Activated naive CD8-positive, alpha-beta T cell treated with anti-CD3 and anti-CD28 coated beads for 36 hours (primary cell): ENCODE measurements at places on chromosomes 7 and 10.

- no peak for DNase-seq
Observed at GRCh38 chr7:42453931-42454361, 216.9 kb upstream of the GLI3 start.

DNA sequence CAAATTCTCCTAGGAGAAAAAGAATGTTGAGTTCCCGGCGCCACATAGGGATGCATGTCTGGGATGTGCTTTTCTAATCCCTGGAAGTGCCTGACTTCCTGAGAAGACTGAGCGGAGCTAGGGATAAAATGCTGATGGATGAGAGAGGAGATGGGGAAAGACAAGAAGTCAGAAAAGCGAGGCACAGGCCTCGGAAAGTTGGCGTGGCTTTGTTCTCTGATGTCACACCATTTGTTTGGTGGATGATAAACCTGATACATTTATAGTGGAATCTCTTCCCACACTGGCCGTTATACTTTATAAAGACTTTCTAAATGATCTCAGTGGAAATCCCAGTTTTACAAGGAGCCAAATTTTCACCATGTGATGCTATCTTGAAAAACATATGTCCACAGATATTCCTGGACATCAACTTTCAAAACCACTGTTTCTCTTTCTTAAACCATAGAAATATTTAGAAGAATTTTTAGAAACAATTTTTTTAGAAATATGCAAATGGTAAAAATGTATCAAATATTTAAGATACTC lies 188.8 kb upstream of the SVIL start:
- no peak for DNase-seq

DNA sequence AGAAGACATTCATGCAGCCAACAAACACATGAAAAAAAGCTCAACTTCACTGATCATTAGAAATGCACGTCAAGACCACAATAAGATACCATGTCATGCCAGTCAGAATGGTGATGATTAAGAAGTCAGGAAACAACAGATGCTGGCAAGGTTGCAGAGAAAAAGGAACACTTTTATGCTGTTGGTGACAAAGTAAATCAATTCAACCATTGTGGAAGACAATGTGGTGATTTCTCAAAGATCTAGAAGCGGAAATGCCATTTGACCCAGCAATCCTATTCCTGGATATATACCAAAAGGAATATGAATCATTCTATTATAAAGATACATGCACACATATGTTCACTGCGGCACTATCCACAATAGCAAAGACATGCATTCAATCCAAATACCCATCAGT lies 77.6 kb downstream of the C10orf90 start:
- DNase-seq, result no peak

- DNase-seq, result no peak
Observed at GRCh38 chr10:96756111-96756903, 36.0 kb upstream of the PIK3AP1 start.

DNA sequence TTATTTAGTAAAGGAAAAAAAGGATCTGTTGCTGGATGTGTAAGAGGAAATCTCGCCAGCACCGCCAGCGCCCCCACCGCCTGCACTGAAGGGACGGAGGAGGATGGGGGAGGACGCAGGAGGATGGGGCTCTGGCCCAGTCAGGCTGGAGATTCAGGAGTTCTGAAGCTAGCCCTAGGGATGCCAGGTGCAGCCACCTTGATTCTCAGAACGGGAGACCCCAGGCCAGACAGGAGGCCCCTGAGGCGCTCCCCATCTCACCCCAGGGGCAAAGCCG lies 1.3 kb downstream of the CAMK2B start:
- DNase-seq, result no peak

GRCh38 chr10:113001599-113002448 lies 51.8 kb downstream of the TCF7L2 start:
- no peak for DNase-seq

DNA sequence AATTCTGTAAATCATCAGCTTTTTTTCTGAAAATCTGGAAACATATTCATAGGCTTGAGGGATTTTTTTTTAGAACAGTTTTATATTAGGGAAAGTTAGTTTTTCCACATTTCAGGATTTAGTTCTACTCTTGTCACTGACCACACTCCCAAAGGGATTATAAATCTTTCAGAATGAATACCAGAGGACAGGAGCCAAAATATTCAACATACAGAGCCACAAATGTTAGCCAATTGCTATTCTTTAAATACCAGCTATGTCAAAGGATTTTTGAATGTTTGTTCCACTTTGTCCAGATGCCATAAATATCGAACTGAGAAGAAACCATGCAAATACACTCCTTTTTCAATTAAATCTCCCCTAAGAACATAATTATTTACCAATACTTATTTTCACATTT lies 50.7 kb downstream of the ODAD2 start:
- DNase-seq, result no peak
